MCF 10A (cell line): ENCODE measurements at places on chromosomes 3 and 15. TPM values are rescaled to one million over a fixed set of nuclear protein-coding genes. Genes with fewer than 3 reads are reported as not detected.

- no peaks in the 10 kb centered on the region for H3K27me3 ChIP-seq
- no peak overlapping the region for H3K27ac ChIP-seq
- peak; percentile 49 for DNase-seq
- no peaks in the 10 kb centered on the region for H3K36me3 ChIP-seq
- H3K4me3 ChIP-seq: no peak overlapping the region
Measured at GRCh38 chr15:32677238-32677750, 35.8 kb downstream of the SCG5 start.

CISH gene
- 0.26 and 0.59 TPM in 2 replicates for total RNA-seq

HYKK gene
- 1.2 and 1.3 TPM in 2 replicates for total RNA-seq

GRCh38 chr3:190616637-190617036, 102.8 kb downstream of the IL1RAP start:
- H3K4me3 ChIP-seq: no peak overlapping the region
- DNase-seq: no peak
- no peaks in the 10 kb centered on the region for H3K27me3 ChIP-seq
- peaks cover under 1% of the 10 kb centered on the region for H3K36me3 ChIP-seq
- no peak overlapping the region for H3K27ac ChIP-seq

- H3K36me3 ChIP-seq: no peaks in the 10 kb centered on the region
- H3K27me3 ChIP-seq: no peaks in the 10 kb centered on the region
- no peak for DNase-seq
- no peak overlapping the region for H3K27ac ChIP-seq
- H3K4me1 ChIP-seq: peaks cover 4% of the 10 kb centered on the region
Measured at GRCh38 chr3:18830087-18830486, 318.2 kb upstream of the KCNH8 start.

DNA sequence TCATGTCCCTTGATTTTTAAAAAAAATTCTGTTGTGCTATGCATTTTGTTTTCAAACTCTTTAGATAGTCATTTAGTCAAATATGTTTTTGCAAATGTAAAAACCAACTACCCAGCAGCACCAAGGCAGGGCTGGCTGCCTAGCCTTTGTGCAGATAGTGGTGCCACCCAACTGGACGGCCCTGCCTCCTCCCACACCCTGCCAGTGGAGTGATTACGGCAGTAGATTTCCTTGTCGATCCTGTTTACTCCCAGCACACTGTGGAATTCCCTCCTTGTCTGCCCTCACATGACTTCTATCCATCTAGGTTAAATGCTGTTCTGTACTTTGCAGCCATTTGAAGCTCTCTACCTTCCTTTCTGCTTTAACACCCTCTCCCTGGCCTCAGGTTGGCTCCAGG, 79.4 kb upstream of the PLXNA1 start:
- no peak for DNase-seq
- H3K27ac ChIP-seq: no peak overlapping the region
- H3K36me3 ChIP-seq: no peaks in the 10 kb centered on the region
- no peak overlapping the region for H3K4me3 ChIP-seq

TEX55 gene
- total RNA-seq: not detected in 2 replicates

DNA sequence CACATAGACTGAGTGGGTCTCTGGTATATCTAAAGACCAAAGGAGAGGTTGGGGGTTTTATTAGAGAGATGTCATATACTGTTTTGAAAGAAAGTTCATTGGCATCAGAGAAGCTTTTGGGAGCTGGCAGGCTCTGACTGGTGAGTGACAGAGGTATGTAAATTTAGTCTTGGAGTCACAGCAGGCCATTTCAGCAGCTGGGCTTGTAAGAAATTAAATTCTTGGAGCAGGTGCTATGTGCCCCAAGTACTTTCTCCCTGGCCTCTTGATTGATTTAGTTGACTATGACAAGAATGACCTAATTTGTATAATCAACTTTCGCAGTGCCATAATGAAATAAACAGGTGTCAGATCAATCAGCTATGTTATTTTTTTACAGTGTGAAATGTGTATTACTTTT, 47.8 kb upstream of the CDAN1 start:
- H3K27me3 ChIP-seq: no peaks in the 10 kb centered on the region
- DNase-seq: no peak
- H3K4me1 ChIP-seq: no peaks in the 10 kb centered on the region
- H3K36me3 ChIP-seq: peaks cover 17% of the 10 kb centered on the region
- H3K4me3 ChIP-seq: no peak overlapping the region
